SHP77 (cell line): ENCODE measurements at places on chromosomes 16 and 17.
A peak's percentile ranks its signal among the peaks of the same experiment; 100 is the strongest.

- DNase-seq = no peak
Observed at GRCh38 chr17:27523712-27524111, 67.5 kb downstream of the KSR1 start.

DNA sequence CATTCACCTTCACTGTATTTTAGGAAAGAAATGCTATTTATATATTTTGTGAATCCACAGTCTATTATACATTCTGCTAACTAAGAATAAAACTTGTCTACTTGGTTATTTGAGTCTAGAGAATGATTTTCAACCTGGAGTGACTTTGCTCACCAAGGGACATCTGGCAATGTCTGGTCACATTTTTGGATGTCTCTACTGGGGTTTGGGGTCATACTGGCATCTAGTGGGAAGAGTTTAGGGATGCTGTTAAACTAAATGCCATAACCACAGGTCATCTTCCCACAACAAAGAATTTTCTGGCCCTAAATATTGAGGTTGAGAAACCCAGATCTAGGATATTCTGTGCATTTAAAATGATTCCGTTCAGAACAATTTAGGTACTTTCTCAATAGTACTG is 26.0 kb downstream of the KCNJ16 start:
- no peak for DNase-seq

GRCh38 chr17:20073055-20073979 is 64.2 kb downstream of the SPECC1 start:
- DNase-seq = no peak

DNA sequence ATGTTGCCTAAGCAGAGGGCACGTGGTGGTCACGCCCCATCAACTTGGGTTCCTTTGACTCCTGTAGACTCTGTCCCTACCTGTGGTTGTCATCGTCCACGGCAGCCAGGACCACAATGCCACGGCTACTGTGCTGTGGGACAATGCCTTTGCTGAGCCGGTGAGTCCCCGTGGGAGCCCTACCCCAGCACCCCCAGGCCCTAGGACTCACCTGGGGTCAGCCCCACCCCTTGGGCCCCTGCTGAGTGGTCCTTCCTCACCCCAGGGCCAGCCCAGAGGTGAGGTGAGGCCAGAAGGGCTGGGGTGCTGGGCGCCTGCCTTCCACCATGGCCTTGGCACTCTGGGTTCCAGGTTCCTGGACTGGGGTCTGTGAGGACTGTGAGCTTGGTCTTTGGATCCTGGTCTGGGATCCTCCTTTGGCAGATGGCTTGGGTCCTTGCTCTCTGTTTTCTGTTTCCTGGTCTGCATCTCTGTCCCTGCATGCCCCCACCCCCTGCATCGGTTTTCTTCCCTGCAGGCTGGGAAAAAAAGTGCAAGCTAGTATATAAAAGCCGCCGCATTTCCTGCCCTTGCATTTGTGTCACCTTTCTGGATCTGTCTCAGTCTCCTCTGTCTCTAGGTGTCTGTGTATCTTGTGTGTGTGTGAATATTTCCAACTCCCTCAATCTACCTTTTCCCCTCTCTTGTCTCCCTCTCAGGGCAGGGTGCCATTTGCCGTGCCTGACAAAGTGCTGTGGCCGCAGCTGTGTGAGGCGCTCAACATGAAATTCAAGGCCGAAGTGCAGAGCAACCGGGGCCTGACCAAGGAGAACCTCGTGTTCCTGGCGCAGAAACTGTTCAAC is 17.5 kb downstream of the STAT5A start:
- DNase-seq = no peak

DNA sequence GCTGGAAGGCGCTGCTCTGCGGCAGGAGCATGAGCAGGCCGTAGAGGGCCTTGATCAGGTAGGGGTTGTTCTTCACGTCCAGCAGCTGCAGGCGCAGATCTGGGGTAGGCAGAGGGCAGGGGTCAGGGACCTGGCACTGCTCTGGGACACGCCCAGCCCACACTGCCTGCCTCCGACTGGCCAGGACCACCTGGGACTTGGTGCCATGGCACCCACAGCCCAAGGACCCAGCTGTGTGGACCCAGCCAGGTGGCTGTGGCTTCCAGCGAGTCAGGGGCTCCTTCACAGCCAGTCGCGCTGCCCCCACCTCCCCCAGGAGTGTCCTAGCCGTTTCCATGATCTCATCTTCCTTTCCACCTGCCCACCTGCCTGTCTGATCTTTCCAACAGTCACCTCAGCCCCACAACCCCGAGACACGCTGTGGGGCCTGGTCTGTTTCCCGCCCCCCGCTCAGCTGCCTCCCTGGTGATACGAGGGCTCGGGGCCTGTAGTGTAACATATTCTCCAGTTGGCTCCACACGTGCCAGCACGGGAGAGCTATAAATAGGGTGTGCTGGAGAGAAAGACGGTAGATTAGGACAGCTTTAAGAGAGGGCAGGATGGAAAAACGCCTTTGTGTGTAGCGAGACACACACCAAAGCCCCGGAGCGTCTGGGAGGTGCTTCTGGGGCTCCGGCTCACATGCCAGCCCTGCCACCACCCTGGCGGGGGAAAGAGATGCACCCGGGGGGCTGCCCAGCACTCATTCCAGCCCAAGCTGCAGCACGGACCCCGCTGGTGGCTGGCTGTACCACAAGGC is 7.2 kb upstream of the MTSS2 start:
- peak; percentile 98 for DNase-seq

DNA sequence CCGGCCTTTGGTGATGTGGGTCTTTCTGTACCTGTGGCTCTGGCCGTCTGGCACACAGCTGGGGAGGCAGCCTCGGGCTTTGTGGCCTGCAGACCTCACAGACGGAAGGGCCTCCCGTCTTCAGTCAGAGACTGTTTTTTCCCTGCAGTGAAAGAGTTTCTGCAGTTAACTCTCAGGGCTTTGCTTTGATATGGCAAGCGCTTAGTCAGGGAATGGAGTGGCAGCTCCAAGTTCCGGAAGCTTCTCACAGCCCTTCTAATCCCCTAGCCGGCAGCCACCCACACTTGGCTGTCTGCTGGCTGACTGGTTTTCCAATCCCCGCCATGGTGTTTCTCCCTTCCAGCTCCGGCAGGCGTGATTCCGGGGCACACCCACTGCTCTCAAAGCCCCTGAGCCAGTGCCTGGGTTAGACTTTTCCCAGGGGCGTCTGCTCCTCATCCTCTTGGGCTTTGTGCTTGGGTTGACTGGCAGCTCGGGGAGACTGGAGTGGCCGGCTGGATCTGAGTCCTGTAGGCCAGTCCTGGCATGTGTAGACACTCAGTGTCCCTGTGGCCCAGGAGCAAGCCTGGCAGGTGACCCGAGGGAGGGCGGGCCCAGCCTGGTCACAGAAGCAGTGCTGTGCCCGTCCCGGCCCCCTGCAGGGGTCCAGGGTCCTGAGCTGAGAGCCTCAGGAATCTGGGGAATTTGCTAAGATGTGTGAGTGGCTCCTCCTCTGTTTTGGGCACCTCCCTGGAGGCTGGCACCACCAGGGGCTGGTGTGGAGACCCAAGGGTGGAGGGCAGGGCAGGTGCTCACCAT is 29.9 kb downstream of the BAIAP2 start:
- no peak for DNase-seq

DNA sequence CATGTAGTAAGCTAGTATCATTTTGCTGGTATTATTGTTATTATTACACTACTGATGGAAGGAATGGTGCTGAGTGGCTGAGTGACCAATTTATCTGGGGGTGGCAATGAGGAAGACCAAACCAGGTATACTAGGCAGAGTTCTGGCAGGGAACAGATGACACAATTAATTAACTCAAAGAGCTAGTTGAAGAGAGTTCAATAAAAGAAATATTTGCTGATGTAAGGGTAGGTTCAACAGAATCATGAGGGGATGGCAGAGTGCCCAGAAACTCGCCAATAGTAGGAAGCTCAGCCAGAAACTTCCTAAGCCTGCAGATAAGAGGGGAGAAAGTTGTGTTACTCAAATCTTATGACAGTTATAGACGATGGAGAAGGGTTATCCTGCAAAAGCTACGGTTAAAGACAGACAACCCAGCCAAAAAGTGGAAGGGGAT is 352.5 kb downstream of the KCNJ2 start:
- peak; percentile 50 for DNase-seq

GRCh38 chr16:28623172-28623711 is 13.4 kb upstream of the SULT1A1 start:
- peak; percentile 92 for DNase-seq

- no peak for DNase-seq
Observed at GRCh38 chr17:80119839-80120238, 18.5 kb downstream of the GAA start.

GRCh38 chr16:65510850-65511249 is 389.0 kb upstream of the CDH11 start:
- no peak for DNase-seq

- DNase-seq = peak; percentile 37
Observed at GRCh38 chr17:82804442-82805191, 35.2 kb downstream of the ZNF750 start.

DNA sequence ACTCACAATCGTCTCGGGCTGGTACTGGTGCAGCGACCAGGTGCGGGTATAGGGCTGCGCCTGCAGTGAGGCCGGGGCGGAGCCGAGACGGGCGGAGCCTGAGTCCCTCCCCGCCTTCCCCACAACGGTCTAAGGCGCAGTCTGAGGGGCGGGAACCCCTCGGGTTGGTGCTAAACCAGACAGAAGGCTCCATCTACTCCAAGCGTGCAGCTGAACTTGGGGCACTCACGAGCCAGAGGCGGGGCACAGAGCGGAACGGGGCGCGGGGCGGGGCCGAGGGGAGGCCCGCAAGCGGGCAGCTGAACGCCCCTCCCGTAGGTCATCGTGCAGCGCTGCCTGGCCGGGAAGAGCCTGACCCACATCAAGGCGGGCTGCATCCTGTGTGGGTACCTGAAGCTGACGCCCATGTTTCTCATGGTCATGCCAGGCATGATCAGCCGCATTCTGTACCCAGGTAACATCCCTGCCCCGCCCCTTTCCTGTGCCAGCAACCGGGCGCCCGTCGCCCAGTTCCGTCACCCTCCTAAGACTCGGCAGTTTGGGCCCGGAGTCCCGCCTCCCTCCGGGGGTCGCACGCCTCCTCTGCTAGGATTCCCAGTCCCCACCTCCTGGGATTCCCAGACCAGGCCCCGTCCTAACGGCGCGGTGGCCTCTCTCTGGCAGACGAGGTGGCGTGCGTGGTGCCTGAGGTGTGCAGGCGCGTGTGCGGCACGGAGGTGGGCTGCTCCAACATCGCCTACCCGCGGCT is 5.0 kb downstream of the SLC5A2 start:
- peak; percentile 76 for DNase-seq

- no peak for DNase-seq
Observed at GRCh38 chr17:79849953-79850352, 10.7 kb upstream of the CBX4 start.

- DNase-seq = peak; percentile 75
Observed at GRCh38 chr16:391885-392335, 5.1 kb upstream of the NME4 start.

GRCh38 chr17:56842577-56842976 is 8.6 kb downstream of the DGKE start:
- DNase-seq = no peak

DNA sequence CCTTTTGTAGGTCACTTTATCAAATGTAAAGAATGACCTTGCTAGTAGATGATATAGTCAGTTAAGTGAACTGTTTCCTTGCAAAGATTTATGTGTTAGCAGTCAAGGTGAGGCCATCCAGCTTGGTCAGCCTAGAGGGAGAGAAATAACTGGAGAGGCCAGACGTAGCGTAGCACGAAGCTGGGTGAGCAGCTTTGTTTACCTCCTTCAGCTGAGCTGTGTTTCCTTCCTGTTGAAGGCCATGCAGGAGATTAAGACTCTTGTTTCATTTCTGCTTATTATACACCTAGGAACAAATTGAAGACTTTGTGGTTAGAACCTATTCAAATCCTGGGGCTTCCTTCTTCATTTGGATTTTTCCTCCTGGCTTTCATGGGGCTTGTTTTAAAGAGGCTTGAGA is 267.1 kb downstream of the PHKB start:
- no peak for DNase-seq

DNA sequence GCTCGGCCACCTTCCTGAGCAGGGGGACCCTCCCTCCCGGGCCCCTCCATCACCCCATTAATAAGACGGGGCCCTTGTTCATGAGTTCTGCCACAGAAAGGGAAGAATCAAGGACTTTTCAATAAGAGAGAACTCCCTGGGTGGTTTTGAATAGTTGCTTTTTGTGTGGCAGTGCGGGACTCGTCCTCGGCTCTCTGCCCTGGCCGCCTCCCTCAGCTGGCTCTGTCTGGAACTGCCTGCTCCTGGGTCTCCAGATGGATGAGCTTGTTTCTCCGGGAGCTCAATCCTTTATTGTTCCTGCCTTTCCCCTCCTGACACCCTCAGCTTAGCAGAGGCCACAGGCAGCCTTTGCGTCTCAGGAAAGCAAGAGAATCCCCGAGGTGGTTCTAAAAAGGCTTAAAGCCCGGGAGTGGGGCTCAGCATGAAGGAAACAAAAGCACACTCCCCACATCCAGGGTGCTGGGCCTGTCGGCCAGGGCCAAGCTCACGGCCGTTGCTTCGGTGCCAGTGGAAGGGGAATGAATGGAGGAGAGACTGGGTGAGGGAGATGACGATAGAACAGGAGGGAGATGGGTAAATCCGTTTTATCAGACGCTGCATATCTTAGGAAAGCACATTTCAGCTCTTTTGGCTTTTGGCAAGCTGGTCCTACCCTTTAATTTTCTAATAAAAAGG is 60.2 kb downstream of the RAI1 start:
- no peak for DNase-seq

- DNase-seq = no peak
Observed at GRCh38 chr17:59409336-59410048, 78.0 kb downstream of the YPEL2 start.

DNA sequence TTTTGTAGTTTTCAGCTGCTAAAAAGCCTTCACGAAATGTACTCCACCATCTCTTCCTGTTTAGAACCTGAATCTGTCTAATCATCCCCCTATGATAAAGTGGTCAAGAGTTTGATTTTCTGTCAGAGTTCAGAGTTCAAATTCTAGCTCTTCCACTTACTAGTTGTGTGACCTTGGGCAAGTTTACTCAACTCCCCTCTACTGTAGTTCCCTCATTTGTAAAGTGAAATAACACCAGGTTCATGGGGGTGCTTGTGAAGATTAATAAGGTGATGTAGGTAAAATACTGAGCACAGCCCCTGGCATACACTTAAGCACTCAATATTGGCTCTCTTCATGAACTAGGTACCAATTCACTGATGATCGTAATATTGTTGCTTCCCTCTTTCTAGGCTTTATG is 1.2 kb upstream of the CDC6 start:
- DNase-seq = no peak

- DNase-seq = no peak
Observed at GRCh38 chr16:84229471-84229870, 10.3 kb downstream of the KCNG4 start.
